NCI-H187 (cell line): ENCODE measurements at places on chromosomes 2 and 18.

GRCh38 chr2:70552501-70553333 is 909 bp downstream of the TGFA start:
- no peak for DNase-seq

DNA sequence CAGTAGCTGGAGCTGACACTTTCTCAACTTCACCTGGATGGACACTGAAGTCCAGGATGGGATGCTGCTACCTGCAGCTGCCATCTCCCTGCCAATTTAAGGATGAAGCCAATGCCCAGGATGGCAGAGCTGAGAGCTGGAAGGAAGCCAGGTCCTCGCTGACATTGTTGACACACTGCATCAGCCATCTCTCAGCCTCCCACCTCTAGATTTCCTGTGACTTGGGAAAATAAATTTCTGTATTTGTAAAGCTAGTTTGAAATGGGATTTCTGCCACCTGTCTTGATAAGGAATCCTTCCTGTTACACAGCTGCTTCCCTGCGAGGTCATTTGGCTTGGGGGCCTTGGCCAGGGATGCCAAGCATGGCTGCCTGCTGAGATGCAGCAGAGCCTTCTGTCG is 43.5 kb downstream of the KCTD1 start:
- no peak for DNase-seq

DNA sequence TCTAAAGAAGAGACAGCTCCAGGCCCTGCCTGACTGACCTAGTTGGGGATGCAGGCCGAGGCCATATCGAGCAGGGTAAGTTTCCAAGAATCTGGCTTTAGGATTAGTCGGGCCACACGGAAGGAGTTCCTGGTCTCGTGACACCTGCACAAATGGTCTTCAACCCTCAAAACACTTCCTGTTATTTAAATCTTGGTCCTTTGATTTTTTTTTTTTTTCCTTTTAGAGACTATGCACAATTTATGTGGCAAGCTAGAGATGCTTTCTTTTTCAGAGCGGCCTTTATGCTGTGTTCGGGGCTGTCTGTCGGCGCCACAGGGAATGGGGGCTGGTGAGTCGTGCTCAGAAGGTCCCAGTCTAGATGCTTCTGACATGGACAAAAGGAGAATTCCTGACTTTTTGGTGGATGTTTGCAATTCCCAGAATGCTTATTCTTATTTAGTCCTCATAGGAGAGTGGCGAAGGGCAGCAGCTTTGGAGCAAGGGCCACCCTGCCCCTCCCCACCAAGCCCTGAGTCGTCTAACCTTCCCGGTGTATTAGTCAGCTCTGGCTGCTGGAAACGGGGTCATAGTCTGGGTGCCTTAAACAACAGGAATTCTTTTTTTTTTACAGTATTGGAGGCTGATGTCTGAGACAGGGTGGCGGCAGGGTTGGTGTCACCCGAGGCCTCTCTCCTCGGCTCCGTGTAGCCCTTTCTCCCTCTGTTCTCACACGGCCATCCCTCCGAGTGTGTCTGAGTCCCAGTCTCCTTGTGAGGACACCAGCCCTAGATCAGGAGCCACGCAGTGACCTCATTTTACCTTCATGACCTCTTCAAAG is 27.4 kb downstream of the HPCAL1 start:
- DNase-seq, result no peak

DNA sequence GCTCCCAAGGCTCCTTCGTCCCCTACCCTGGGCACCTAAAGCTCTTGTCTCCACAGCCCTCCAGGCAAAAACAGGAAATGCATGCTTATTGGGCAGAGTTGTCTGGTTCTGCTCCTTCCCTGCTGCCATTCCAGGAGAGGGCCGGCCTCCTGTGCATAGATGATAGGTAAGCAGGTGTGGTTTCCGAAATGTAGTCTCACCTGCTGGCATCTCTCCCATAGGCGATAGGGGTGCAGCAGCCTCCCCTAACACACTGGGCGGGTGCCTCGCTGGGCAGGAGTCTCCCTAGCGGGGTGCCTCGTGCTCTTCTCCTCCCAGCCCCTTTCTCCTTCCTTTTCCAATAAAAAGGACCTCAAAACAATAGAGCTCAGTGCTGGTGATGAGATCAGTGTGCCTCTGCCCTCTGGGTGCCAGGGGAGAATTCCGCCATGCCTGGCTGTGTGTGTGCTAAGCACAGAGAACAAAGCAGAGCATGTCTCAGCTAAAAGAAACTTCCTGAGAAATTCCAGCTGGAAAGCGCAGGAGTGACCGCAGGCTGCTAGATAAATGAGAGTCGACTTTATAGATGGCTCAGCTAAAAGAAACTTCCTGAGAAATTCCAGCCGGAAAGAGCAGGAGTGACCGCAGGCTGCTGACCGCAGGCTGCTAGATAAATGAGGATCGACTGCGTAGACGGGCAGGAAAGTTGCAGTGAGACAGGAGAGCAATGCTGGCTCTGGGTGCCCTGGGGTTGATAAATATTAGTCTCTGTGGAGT is 11.3 kb upstream of the PXDN start:
- DNase-seq, result no peak

DNA sequence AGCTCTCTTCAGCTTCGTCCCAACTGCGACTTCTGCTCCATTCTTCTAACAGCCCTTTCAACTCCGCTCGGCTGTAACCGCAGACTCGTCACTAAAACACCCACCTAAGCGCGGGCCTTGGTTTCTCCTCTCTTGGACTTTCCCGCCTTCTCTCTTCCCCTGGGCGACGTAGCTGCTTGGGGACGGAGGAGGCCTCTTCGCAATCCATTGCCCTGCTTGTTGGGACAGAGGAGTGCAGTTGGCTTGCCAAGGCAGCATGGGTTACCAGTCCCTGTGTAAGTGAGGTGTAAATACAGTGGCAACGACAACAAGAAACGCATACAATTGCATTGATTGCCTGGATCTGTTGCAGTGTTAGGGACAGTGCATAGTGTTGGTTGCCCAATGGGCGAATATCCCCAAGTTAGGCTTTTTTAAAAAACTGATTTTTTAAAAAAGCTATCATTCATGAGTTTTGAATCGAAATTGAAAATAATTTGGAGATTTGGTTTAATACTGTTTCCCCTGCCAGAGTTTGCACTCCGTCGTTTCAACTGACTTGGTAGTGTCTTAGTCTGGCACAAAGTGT is 484 bp upstream of the DARS1 start:
- DNase-seq, result no peak

- no peak for DNase-seq
Observed at GRCh38 chr2:79670198-79670597, 157.3 kb downstream of the CTNNA2 start.

DNA sequence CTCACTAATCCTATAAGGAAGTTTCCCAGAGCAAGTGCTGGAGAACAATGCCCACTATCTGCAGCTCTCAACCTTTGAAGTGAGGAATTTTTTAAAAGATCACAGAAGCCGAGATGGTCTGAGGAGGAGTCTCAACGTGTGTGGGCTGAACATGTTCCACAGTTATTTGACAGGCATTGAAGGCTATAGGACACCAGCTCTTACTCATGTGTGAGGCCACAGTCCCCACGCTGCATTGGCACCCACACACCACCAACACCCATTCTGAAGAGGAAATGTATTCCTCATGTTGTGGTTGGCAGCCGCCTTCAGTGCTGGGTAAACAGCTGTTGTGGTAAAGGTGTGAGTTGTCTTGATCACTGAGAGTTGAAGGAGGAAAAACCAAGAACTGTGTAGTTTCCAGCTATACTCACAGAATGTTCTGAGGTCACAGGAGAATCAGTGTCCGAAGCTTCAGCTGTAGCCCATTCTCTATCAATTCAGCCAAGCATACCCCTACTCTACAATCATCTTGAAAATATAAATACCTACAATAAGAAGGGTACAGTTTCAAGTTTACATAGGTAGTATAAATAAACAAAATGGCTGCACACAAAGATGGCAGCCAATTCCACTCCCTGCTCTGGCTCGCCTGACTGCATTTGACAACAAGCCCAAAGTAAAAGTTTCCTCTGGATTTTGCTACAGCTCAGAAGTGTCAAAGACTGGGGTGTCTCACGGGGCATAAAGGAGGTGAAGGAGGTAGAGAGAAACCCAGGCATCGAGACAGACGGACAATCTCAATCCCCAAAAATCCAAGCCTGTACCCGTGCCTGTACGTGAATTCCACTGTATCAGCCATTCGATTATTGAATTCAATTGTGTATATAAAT is 12.1 kb downstream of the CD226 start:
- no peak for DNase-seq

DNA sequence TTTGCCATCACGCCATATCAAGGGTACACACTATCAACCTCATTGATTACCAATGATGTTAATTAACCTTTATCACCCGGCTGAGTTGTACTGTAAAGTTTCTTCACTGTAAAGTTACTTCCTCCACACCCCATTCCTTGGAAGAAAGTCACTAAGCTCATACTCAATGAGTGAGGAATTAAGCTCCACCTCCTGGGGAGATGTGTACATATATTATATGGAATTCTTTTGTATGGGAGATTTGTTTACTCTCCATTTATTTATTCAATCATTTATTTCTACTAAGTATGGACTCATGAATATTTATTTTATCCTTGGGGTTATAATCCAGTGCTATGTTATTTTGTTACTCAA is 56.8 kb downstream of the C2orf74 start:
- DNase-seq, result no peak

DNA sequence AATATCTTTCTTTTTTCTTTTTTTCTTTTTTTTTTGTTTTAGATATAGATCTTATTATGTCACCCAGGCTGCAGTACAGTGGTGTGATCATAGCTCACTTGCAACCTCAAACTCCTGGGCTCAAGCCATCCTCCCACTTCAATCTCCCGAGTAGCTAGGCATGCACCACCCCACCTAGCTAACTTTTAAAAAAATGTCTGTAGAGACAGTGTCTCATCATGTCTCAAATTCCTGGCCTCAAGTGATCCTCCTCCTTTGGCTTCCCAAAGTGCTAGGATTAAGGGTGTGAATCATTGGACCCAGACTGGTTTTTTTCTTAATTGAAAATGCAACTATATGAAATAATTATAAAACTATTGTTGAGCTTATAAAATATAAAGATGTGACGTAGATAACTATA is 9.8 kb upstream of the ZCCHC2 start:
- DNase-seq, result no peak

DNA sequence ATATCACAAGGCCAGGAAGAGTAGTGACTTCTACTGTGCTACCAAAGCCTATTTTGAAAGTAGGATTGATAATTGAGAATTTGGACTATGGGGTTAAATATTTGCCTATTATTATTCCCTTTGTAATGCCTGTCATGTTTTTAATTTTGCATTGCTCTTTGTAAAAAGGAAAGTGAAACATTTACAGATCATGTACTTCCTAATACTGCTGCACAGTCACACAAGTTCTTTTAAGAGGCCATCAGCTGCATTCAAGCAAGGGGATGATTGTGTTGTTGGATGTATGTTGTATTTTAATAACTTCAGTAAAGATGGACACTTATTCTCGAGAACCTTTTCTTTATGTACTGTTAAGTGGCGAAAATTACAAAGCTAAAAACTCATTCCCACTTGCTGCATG is 70.1 kb downstream of the PLEKHA3 start:
- no peak for DNase-seq

- no peak for DNase-seq
Observed at GRCh38 chr2:208274748-208275147, 8.7 kb downstream of the PIKFYVE start.

GRCh38 chr2:37282746-37283145 is 41.9 kb downstream of the PRKD3 start:
- DNase-seq, result no peak
